GM04504 (cell line): ENCODE measurements at places on chromosomes 3 and 15.

DNA sequence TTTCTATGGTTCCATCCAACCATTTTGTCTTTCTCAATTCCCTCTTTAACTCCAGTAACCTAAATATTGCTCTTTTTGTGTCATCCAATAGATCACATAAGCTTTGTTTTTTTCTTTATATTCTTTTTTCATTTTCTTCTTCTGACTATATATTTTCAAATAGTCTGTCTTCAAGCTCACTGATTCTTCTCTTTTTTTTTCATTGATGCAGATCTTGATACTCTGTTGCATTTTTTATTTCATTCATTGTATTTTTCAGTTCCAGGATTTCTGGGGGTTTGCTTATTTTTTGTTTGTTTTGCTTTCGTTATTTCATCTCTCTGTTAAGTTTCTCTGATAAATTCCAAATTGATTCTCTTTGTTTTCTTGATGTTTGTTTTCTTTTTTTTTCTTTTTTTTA lies 36.2 kb downstream of the CLDN1 start:
- DNase-seq, result no peak

- DNase-seq, result no peak
Observed at GRCh38 chr3:50297896-50298725, 1.1 kb downstream of the HYAL3 start.

GRCh38 chr3:152296382-152296781 lies 27.7 kb downstream of the MBNL1 start:
- DNase-seq, result no peak

DNA sequence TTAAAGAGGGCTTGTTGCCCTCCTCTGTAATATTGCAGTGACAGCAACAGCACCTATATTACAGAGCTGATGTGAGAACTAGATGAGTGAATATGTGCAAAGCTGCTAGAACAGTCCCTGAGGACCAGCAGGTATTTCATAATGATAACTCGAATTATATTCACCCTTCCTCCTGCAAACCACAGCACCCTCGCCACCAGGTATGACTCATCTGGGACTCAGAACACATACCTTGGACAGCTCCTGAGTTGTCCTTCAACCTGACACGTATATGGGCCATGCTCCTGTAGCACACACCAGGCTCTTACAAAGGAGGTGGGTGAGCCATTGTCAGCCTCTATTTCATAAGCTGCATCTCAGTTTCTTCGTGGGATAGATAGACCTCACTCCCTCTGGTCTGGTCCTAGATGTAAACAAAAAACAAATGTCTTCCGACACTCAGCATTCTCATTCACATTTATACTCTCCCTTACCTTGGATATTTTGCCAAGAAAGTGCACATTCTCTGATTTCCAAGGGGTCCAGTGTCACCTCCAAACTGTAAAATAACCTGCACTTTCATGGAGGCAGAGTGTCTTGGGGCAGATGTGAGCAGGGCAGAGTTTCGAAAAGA lies 124.5 kb downstream of the TLE3 start:
- DNase-seq, result no peak

DNA sequence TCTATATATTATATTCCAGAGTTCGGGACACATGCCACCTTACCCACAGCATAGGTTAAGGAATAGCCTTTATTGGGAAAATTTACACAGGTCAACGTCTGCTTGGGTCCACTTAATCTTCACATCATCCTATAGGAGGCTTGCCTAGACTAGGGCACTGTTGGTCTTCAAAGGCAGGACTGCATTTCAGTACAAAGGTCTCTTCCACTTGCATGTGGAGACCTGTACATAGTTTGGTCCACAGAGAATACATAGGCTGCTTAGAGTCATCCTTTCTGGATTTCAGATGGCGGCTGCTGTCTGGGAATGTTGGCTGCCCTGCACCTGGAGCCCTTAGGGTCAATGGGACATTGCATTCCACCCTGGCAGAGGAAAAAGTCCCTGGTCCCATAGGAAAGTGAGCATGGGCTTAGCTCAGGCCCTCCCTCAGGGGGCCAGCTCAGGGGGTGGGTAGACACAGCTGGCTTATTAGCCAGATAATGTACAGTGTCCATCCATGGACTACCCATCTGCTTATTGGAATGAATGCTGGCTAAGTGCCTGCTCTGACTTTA lies 75.3 kb upstream of the TGFBR2 start:
- DNase-seq, result no peak

- DNase-seq, result no peak
Observed at GRCh38 chr3:71876135-71877105, 91.5 kb upstream of the PROK2 start.
